WTC11 (cell line): ENCODE measurements at places on chromosomes 11 and 22.
A peak's percentile ranks its signal among the peaks of the same experiment; 100 is the strongest.

DNA sequence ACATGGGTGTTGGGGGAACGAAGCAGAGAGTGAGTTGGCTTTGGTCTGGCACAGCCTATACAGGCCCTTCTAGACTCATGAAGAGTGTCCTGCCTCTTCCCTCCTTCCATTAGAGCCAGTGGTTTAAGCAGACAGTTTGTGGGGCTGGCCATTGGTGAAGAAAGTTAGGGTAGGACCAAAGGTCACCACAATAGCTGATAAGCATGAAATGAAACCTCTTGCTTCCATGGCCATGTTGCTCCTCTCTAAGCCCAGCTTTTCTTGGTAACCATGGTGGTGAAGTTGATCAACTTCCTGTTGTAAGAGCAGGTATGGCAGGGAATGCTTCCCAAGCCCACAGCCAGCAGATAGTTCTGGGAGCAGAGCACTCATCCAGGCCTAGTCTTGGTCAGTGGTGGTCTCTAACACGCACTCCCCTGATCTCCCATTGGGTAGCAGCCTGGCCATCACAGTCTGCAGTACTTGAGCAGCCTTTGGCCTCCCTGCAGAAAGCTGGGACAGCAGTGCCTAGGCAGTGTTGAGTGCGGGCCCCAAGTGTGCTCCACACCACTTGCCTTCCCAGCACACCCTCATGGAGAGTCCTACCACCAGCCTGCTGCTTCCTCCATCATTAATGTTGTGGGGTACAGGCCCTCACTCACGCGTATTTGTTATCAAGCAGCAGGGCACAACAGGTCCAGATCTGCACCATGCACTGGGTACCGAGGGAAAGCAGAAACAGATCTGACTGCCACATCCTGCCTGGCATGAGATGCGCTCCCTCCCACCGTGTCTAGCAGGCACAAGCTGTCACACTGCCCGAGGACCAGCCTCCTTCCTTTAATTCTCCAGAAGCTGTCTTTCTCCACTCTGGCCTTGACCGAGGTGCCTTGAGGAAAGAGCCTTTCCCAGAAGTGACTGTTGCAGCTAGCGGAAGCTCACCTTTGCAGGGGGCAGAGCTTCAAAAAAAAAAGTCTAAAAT, 65.8 kb upstream of the SUSD2 start:
- DNase-seq: no peak

- DNase-seq: no peak
Measured at GRCh38 chr11:35376118-35376510, 43.2 kb downstream of the SLC1A2 start.

- DNase-seq: no peak
Measured at GRCh38 chr11:119100246-119100970, 1.2 kb downstream of the DPAGT1 start.

DNA sequence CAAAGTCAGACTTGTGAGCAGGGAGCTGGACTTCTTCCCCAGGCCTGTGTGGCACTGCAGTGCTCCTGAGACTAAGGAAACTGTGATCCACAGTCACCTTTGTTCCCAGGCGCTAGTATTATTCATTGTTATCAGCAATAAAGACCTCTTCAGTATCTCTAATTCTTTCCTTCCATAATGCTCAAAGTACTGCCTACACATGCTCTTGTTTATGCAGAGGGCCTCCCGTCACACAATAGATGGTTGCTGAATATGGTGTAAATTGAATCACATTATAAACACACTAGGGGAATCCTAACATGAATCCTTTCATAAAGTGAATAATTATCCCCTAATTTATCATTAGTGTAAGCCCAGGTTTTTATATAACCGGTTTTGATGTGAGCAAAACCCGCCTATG, 493.3 kb downstream of the BUD13 start:
- DNase-seq: no peak

DNA sequence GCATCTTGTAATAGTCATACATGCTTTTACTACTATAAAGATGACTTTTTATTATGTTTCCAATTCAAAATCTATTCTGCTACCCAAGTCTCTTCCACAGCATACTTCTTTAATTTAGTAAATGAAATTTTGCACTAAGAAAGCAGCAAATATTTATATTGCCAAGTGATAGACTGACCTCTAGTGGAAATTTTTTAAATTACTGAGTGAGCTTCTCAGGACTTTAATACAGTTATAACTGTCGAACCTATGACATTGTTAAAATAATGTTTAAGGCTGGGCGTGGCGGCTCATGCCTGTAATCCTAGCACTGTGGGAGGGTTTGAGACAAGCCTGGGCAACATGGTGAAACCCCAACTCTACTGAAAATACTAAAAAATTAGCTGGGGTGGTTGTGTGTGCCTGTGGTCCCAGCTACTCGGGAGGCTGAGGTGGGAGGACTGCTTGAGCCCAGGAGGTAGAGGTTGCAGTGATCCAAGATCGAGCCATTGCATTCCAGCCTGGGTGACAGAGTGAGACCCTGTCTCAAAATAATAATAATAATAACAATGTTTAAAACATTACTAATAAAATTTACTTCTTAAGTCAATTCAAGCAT, 27.3 kb downstream of the STK33 start:
- no peak for DNase-seq

GRCh38 chr11:1303126-1303821, 6.2 kb downstream of the TOLLIP start:
- DNase-seq: peak; percentile 68

DNA sequence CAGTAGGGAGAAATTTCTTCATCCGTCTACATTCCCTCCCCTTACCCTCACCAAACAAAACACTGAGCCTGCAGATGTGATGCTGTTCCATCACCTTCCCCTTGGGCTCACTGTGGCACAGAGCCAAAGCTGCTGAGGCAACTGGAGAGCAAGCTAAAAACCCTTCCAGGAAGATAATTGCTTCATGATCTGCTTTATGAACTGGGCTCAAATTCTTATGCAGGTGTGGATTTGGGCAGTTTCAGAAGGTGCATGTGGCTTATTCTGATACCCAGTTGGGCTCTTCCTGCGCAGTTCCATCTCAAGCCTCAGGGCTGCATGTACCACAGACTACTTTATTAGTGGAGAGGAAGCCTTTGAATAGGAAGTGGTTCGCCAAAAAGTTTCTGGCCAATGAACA, 58.3 kb downstream of the AAMDC start:
- no peak for DNase-seq

DNA sequence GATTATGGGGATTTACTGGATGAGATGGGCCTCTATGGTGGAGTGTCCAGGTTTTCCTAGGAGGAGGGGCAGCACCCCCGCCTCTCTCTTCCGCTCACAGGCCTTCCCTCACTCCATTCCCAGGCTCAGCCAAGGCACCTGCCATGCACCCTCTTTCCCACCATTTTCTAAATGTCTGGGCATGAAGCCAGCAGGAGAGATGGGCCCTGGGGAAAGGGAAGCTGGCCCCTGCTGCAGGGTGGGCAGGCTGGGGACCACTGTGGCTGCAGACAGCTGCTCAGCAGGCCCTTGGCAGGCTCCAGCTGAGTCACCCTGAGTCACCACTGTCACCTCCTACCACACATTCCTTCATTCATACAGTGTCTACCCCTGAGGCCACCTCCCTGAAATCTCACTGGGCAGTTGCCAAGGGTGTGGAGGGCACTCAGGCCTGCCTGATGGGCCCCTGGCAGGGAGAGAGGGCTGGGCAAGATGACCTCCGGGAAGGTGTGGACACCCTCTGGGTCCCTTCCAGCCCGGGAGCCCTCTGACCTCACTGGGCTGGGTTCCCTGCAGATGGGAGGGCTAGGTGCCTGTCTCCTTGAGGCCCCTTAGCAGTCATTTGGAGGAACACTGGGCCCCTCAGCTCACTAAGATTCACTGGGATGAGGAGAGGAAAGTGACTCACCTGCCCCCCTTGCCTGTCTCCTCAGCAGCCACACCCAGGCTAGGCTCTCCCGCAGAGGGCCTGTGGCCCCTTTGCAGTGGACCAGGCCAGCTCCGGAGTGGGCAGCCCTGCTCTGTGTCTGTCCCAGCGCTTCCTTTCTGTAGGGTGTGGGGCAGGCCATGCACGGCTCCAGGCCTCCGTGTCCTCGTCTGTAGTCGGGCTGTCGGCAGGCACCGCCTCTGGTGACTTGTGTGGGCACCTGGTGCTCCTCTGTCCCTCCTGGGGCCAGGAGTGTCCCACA, 7.8 kb downstream of the MYEOV start:
- DNase-seq: no peak

- no peak for DNase-seq
Measured at GRCh38 chr11:42315267-42315666, 855.8 kb upstream of the LRRC4C start.

- DNase-seq: no peak
Measured at GRCh38 chr22:49935561-49935960, 17.1 kb downstream of the CRELD2 start.

DNA sequence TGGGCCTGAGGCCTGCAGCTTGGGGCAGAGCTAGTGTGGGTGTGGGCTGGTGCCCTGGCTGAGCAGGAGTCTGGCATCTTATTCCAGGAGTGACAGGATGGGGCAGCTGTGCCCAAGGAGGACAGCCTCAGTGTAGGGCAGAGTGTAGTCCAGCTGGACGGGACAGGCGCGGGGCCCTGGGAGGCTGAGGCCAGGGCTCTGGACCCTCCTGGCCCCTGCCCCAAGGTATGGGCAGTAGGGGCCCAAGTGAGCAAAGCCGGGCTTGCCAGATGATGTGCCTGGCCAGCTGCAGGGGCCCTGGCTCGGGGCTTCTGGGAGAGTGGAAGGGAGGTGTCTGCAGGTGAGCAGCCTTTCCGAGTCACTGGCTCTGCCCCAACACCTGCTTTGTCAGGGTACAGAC, 1190.9 kb downstream of the BRD1 start:
- no peak for DNase-seq

GRCh38 chr22:45553351-45554039, 50.8 kb downstream of the FBLN1 start:
- DNase-seq: peak; percentile 87

DNA sequence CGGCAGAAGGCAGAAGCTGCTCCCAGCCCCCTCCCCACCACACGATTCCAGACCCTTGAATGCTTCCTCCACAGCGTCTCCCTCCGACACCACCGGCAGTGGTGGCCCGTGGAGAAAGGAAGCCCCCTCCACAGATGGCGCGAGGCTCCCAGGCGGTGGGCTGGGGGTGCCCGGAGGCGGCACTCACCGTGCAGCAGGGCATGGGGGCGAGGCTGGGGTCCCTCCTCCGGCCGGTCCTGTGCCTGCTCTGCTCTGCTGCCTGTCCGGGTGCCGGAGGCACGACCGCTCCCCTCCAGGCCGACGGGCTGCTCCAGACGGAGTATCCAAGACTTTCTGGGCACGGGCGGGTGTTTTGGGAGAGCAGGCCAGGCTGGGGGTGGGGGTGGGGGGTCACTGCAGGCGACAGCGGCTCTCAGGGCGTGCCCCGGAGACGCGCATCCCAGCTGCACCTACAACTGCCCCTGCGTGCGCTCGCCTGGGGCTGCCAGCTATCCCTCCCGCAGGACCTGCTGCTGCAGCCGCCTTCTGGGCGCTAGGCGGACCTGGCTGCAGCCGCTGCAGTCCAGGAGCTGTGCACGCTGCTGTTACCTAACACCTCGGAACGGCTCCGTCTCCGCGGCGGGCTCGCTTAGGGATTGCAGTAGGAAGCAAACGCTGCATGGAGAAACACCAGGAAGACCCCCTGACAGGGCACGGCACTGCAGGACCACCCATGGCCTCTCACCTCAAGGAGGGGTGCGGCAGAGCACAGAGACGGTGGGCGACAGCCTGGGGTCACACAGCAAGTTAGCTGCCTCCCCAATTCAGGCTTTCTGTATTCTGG, 15.2 kb downstream of the MRGPRG start:
- peak; percentile 57 for DNase-seq

DNA sequence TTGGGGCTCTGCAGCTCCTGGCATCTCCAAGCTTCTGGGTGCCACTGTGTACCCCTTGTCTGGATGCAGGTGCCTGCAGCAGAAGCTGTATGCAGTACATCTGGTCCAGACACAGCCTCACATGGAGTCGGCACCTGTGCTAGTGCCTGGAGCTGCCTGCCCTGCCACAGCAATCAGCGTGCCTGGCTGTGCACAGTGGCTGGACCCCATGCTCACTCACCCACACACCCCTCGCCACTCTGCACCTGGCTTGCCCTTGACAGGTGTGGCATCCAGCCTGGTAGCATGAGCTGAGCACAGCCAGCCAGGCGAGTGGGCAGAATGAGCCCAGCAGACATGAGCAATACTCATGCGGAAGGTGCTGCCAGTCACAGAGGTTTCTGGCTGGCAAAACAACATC, 19.5 kb upstream of the OR6A2 start:
- no peak for DNase-seq

GRCh38 chr11:94806419-94806818, 38.3 kb downstream of the AMOTL1 start:
- no peak for DNase-seq

- DNase-seq: no peak
Measured at GRCh38 chr22:20567371-20567847, 60.0 kb downstream of the MED15 start.

GRCh38 chr11:120974965-120975364, 48.9 kb upstream of the TBCEL start:
- no peak for DNase-seq

- no peak for DNase-seq
Measured at GRCh38 chr22:42432020-42432596, at the start of gene NFAM1. Gene NFAM1, minus strand, starts transcription at chr22:42432403. Its CDS starts 46 bp downstream, at chr22:42432357.
